ENCODE measurements at places on chromosomes 3 and 15. TPM values are rescaled to one million over a fixed set of nuclear protein-coding genes. Genes with fewer than 3 reads are reported as not detected.

The SAMD7 gene
- total RNA-seq: not detected

The OSBPL10 gene
- 55.8 TPM for total RNA-seq

The STAC gene
- 0.57 TPM for total RNA-seq

The ZIC4 gene
- under 0.01 TPM for total RNA-seq

All from vein endothelial cell (primary cell).